ENCODE measurements at places on chromosomes 5 and 9.

- DNase-seq = no peak
Measured at GRCh38 chr5:90472783-90473395, 1.7 kb downstream of the MBLAC2 start.

GRCh38 chr5:179190851-179191505, 130.8 kb downstream of the ZNF354C start:
- no peak for DNase-seq

- DNase-seq = no peak
Measured at GRCh38 chr9:2817999-2818803, 25.7 kb downstream of the PUM3 start.

GRCh38 chr5:136924490-136924889, 559.1 kb upstream of the TRPC7 start:
- no peak for DNase-seq

DNA sequence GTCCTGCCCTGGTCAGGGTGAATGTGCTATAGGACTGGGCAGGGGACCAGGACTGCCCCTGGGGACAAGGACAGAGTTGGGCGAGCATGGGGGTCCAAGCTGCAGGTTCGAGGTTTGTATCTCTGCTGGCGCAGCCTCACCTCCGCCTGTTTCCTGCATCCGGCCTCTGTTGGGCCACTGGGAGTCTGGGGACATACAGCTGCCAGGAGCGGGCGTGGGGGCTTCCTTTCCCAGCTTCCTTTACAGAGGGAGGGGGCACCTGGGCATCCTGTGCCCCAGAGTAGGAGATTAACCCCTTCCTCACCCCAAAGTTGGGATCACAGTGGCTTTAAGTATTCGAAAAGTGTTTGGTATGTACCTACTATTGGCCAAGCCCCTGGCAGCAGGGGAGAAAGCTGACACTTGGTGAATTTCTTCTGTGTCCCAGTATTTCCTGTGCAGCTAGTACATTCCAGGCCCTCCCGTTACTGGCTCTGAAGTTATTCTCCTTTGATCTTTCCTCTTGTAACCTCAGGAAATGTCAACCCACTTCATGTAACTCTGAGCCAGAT, 19.0 kb downstream of the OLFML2A start:
- DNase-seq = no peak

- DNase-seq = no peak
Measured at GRCh38 chr5:107764976-107765804, 94.5 kb upstream of the EFNA5 start.

DNA sequence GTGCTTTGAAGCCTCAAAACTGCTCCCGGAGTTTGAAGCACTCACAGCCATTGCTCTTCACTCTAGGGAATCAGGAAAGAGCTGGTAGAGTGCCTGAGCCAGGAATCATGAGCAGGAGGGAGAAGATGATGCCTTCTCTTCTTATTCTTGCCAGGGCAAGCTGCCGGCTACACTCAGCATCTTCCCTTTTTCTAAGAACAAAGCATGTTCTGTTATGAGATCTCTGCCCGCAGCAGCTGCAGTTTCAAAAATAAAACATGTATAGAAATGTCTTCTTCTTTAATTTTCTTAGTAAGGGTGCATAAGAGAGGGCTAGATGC, 57.9 kb upstream of the RICTOR start:
- DNase-seq = peak; percentile 3

- no peak for DNase-seq
Measured at GRCh38 chr5:61991866-61992265, 314.1 kb upstream of the KIF2A start.

- no peak for DNase-seq
Measured at GRCh38 chr9:106074006-106074405, 379.7 kb downstream of the TMEM38B start.

GRCh38 chr5:140182803-140183367, 7.9 kb downstream of the CYSTM1 start:
- no peak for DNase-seq

GRCh38 chr9:137716694-137717287, 98.0 kb downstream of the EHMT1 start:
- DNase-seq = no peak

DNA sequence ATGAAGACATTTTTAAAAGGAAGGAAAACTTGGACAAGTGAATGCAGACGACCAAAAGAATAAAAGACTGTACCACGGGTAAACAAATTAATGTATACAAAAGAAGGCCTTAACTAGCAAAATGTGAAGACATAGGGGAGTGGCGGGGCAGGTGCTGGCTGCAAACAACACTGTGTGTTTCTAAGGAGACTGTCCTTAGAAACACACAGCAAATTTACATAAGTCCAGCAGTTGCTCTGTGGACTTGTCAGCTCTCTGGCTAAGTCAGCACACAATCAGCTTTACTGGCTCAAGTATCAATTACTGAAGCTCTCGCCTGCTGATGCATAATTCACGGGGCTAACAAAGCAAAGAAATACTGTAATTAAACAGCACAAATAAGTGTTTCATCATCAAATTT, 24.8 kb downstream of the PTBP3 start:
- no peak for DNase-seq

DNA sequence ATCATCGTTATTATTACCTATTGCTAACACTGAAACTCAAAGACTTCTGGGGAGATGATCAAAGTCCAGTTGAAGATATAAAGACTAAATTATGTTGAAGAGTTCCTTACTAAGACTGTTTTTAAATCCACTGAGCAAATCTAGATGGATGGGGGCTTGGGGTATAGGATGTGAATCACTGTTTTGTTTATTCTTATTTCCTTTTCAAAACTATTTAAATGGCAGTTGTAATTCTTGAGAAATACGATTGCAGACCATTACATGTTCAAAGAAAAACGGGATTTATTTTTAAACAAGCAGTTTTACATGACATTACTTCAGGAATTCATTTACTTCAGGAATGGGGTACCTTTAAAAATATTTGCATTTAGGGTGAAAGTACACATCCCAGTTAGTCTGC, 4.3 kb downstream of the RASGRF2 start:
- DNase-seq = no peak

DNA sequence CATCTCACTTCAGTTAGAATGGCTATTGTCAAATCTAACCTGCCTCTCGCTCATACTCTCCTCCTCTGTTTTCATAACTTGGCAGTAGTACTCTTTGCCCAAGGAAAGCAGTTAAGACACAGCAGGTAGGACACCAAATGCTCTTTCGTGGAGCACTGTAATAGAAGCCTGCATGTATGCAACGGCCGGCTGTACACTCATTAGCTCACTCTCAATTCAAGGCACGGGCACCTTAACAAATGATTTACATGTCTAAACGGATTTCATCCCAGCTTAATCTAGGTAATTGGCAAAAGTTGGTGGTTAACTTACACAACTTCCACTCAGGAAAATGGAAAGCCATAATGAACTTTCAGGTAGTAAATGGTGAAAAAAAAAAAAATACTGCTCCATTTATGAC, 14.9 kb downstream of the DEPDC1B start:
- DNase-seq = no peak

DNA sequence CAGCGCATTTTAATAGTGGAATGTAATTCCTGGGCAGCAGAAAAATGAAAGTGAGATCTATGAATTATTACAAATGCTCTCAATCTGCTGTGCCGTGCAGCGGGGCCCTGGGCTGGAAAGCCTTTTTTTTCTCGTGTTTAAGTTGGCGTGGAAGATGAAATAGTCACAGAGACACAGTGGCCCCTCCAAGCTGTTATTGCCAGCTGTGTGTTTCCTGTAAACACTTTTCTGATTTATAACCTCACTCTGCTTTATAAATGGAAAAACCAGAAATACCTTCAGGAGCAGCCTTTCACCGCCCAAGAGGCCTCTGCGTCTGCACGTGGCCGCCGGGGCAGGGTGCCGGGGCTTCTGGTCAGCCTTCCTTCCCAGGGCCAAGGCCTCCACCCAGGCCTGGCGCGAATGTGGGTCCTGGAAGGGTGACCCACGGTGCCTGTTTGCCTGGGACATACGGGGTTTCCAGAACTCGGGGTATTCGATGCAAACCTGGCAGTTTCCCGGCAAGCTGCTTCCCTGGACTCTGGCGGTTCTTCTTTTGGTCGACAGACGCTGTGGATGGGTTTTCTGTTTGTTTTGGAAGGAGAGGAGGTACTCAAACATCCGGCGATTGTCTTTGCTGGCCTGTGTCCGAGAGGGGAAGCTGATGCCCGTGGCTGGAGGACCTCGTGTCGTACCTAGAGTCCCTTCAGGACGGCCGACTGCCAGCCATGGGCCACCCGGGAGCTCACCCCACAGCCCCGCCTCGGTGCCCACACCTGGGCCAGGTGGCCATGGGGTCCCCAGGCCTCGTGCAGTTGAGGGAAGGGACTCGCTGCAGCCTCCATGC, 256.7 kb downstream of the PARP8 start:
- no peak for DNase-seq

DNA sequence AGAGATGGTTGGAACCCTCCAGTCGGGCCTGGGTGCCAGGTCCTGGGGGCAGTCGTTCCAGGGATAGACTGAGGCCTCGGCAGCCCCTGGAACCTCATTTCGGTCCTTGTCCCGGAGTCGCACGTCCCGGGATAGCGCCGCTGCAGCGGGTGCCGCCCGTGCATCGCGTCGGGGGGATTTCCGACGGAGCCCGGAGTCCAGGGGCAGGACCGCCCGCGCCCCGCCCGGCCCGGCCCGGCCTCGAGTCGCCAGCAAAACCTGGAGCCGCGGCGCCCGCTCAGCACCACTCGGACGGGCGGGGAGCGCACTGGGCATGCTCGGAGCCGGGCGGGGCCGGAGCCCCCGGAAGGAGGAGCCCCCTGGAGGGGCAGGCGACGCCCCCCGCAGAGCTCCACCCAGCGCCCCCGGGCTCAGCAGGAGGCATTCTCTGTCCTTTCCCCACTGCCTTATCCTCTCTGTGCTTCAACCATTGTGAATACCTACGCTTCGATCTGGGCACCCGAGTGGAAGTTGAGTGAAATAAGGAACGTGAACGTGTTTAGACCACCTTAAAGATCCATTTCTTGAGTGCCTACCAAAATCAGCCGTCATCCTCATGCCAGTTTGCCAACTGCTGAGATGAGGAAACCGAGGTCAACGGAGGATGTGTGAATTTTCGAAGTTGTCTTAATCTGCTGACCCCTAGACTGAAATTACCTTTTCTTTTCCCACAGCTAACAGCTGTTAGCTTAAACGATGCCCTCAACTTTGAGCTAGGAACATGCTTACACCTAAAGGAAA, 1.7 kb upstream of the PTPN3 start:
- no peak for DNase-seq

DNA sequence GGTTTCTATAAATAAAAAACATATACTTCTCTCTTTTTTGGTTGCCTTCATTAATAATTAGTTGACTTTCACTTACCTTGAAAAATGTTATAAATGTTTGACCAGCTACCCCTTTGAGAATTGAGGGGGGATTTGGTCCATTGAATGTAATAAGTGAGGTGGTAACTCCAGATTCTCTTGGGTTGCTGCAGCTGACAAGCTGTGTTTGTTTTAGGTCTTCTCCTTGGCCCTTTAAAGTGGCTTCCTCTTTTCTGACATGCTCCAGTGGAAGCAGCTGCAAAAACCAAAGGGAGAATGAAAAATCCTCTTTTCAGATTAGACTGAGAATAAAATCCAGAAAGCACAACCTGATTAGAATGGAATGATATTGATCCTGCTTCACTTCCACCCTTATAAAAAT, 410.5 kb downstream of the TMEM38B start:
- DNase-seq = no peak

GRCh38 chr5:91266184-91266705, 116.9 kb downstream of the ARRDC3 start:
- DNase-seq = no peak

- no peak for DNase-seq
Measured at GRCh38 chr9:97556036-97556720, 54.7 kb downstream of the TMOD1 start.

DNA sequence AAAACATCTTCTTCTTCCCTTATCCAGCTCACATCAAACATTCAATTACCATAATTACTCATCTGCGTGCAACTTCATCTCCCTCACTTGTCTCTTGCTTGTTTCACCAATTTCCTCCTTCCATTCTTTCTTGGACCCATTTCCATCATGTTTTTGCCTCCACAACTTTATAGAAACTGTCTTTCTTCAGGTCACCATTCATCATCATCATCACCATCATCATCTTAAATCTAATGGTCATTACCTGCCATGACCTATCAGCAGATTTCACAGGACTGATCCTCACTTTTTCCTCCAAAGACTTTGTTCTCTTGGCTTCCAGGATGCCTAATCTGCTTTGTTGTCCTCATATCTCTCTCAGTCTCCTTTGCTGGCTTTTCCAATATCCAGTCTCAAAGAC, 495.6 kb downstream of the DNAH5 start:
- DNase-seq = no peak

GRCh38 chr5:79562351-79563246, 48.7 kb upstream of the HOMER1 start:
- DNase-seq = no peak

DNA sequence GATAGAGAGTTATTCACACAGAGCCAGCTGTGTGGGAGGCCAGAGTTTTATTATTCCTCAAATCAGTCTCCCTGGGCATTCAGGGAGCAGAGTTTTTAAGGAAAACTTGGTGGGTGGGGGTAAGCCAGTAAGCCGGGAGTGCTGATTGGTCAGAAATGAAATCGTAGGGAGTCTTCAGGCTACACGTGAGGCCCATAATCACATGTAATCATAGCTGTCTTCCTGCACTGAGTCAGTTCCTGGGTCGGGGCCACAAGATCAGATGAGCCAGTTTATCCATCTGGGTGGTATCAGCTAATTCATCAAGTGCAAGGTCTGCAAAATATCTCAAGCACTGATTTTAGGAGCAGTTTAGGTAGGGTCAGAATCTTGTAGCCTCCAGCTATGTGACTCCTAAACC, 10.8 kb upstream of the TTC39B start:
- no peak for DNase-seq

GRCh38 chr9:4734150-4734549, 6.9 kb downstream of the AK3 start:
- no peak for DNase-seq

DNA sequence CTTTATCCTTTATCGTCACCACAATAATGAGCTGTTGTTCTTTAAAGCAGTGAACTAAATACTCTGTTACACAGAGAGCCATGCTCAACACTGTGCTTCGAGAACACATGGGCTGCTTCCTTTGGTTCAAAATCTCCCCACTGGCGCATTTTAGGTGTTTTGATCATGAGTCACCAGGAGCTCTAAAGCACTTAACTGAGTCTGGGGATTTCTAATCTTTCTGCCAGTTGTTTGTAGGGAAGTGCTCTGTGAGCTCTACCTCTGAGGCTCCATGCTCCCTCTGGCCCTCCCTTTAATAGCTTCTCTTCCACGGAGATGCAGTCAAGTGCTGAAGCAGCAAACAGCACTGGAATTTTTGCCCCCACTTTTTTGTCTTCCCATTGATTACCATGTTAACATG, 17.0 kb downstream of the ERAP2 start:
- no peak for DNase-seq

GRCh38 chr5:135105105-135105484, 71.1 kb upstream of the PITX1 start:
- DNase-seq = no peak

- no peak for DNase-seq
Measured at GRCh38 chr5:106691701-106692100, 979.0 kb downstream of the EFNA5 start.
